ENCODE measurements at places on chromosomes 12 and 14.

- peak; percentile 70 for DNase-seq
These were observed 2.4 kb downstream of the ADCY4 start for GRCh38 chr14:24332268-24332993.

- DNase-seq, result no peak
These were observed 57.6 kb upstream of the STRN3 start for GRCh38 chr14:31083781-31084180.

- DNase-seq, result peak; percentile 40
These were observed 11.2 kb downstream of the BCL2L14 start for GRCh38 chr12:12081836-12082497.

GRCh38 chr12:4080213-4080612 is 193.3 kb upstream of the CCND2 start:
- no peak for DNase-seq

DNA sequence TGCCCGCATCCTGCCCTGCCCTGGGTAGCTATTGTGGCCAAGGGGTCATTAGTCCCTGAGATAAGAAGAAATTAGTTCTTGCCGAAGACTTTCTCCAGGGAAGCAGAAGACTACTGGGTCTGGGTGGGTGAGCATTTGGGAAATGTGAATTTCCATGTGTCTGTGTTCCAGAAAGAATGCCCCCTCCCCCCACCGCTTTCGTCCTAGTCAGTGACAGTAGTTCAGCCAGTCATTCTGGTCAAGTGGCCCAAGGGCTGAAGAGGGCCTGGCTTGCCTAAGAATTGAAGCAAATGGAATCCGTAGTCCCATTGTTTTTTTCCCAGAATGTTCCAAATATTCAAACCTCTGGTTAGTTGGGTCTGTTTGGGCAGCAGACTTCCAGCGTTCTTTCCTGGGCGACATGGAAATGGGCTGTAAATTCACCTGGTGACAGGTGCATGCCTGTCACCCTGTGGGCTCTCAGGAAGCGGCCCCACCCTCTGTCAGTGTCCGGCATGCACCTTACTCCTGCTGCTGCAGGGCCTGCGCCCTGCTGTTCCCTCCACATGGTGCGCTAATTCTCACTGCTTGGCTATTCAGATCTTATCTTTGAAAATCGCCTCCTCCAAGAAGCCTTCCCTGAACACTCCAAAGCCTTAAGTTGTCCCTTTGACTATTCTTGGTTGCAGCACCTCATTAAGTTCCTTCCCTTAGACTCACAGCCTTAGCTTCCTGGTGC is 1.4 kb upstream of the RFLNA start:
- DNase-seq, result no peak

- DNase-seq, result no peak
These were observed 48.8 kb downstream of the A2M start for GRCh38 chr12:9066755-9067423.

DNA sequence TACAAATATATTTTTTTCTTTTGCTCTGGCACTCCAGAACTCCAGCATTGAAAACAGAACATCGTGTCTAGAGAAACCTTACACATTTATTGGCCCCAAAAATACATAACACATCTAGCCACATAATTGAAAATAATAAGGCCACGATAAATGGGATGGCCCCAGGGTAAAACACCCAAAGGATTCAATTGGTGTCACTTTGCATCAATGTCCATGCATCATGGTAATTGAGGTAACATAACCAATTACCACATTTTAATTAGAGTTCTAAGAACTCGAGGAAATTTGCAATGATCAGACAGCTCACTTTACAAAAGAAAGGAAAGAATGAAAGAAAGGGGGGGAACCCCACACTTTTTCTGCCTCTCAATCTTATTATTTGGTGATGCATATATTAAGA is 151.8 kb upstream of the NPAS3 start:
- DNase-seq, result no peak

DNA sequence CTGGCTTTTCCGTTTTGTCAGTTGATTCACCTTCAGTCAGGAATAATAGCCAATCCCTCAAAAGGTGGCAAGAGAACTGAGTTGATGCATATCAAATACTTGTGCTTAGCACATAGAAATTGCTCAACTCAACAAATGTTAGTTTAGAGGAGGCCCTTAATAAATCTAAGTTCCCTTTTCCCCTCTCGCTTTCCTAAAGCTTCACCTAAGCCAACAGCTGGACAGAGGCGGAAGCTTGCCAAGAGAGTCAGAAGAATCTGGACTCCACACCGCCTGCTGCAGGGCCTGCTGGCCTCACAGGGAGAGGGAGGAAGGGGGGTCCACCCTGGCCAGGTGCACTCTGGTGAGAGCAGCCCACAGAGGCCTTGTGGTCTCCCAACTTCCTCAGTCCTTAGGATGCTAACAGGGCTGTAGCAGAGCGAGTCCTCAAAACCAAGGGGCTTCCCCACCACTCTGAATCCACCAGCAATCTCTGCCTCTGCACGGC is 213.1 kb downstream of the CHST11 start:
- DNase-seq, result peak; percentile 55

DNA sequence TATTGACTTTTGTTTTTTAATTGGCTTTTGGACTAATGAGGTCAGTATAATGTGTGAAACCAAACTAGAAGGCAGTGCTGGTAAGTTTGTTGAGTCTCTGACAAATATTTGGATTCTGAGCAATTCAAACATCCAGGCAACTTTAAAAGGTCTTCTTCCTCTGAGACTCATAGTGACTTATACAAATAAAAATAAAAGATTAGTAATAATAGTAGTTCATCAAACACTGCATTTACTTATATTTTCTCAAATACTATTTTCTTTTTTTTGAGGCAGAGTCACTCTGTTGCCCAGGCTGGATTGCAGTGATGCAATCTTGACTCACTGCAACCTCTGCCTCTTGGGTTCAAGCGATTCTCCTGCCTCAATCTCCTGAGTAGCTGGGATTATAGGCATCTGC is 337.9 kb downstream of the DAD1 start:
- DNase-seq, result no peak

- DNase-seq, result no peak
These were observed 458 bp downstream of the SSPN start for GRCh38 chr12:26195641-26196420.

- DNase-seq, result no peak
These were observed 391.8 kb downstream of the RAD51B start for GRCh38 chr14:68211421-68211820.

DNA sequence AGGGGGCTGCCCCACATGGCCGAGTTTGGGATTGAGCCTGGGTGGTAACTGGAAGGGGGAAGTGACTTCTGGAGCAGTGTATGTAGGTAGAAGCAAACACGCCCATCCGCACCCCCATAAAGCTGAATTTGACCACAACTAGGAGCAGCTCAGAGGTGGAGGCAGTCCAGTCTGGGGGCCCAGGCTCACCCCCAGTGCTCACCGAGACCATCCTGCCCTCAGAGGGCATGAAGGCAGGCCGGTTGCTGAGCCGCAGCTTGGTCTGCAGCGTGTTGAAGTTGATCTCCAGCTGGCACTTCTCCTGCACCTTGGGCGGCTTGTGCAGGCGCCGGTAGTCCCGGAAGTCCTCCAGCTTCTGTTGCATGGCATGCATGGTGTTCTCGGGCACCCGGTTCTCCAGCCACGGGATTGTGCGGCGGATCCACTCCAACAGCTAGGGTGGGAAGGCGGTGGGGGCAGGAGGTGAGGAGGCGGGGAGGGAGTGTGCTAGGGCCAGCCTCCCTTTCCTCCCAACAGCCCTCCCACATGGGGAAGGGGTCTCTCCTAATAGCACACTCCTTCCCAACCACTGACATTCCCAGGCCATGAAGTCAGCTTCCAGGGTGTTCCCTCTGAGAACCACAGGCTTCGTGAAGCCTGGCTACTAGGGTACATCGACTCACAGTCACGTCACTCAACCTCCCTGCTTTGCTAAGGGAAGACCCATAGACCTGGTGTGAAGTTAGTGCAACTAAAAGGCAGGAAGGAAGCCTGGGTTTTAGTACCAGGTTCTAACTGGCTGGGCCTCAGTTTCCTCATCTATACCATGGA is 87.0 kb downstream of the ACTN1 start:
- no peak for DNase-seq

GRCh38 chr12:105431537-105432100 is 101.1 kb downstream of the C12orf75 start:
- DNase-seq, result no peak

DNA sequence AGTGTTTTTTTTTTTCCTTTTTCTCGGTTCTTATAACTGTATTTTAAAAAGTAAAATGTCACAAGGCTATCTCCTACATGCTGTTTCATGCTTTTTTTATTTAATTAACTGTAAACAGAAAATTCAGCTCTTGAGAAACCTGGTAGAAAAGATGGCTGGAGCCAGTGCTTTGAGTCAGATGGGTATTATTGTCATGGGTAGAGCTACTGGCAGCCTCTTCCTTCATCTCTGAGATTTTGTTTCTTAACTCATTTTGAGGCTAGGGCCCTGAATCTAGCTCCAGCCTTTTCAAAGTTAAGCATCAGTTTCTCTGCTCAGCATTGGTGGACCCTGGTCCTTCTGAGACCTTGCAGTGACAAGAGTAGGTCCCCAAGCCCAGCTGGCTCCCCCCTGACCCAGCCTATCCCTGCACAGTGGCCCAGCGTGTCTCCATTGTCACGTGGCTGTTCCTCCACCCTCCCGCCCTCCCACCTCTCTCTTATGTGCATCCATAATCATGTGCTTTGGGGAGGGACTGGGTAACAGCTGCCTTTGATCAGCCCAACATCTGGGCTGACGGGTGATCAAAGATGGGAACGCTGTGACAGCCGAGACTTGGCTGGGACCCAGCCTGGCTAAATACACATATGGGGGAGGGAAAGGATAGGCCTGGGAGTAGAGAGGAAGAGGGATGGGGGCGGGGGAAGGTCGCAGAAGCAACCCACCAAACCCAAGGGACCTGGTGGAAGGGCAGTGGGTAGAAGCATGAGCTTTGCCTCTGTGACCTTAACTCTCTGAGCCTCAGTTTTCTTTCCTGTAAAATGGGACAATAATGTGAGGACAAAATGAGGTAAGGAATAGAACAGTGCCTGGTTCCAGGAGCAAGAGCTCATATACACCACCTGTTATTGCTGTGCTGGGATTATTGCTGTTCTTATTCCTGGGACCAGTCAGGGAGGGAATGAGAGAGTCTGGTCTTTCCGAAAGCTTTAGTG is 24.4 kb upstream of the RBM19 start:
- DNase-seq, result no peak

DNA sequence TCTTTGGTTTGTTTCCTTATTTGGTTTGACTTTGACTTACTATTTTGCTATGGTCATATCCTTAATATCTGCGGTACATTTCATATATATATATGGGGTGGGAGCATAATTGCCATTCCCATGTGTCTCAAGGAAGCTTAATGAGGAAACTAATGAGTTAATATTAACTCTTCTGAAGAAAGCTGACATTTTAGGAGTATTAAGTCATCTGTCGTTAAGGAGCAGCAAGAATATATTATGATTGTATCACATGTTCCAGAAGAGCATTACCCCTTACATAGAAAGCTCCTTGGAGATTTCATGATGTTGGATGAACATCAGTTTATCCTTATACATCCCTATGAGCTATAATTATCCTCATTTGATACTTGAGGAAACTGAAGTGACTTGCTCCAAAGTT is 15.6 kb downstream of the DYRK2 start:
- DNase-seq, result no peak

GRCh38 chr14:86796221-86797074 is 1196.5 kb downstream of the GALC start:
- no peak for DNase-seq

- no peak for DNase-seq
These were observed 108.1 kb downstream of the TTLL5 start for GRCh38 chr14:75769047-75769685.

DNA sequence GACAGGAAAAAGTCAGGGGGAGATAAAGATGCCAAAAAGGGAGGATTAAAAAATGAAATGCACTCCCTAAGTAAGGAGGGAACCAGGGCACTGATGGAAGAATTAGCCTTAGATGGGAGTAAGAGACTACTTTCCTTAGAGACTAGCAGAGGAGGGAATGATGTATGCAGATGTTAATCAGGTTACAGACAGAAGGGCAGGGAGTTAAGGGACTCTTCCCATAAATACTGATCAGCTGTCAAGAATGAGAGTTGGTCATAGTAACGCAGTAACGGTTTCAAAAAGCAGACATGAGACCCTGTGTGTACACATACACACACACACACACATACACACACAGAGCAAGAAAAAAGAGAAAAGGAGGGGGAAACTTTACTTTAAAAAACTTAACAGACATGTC is 93.4 kb downstream of the PHLDA1 start:
- DNase-seq, result no peak

- DNase-seq, result no peak
These were observed 52.3 kb downstream of the IPO8 start for GRCh38 chr12:30643366-30643765.

DNA sequence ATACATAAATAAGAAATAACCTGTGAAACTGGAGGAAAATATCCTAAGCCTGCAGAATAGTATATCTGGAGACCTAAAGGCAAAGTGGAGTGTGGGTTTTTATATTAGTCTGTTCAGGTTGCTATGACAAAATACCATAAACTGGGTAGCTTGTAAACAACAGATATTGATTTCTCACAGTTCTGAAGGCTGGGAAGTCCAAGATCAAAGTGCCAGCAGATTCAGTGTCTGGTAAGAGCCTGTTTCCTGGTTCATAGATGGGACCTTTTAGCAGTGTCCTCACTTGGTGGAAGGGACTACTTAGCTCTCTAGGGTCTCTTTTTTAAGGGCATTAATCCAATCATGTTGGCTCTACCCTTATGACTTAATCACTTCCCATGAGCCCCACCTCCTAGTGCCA is 25.4 kb upstream of the NEDD1 start:
- DNase-seq, result no peak

GRCh38 chr14:82766123-82766522 is 1232.5 kb upstream of the SEL1L start:
- DNase-seq, result no peak

GRCh38 chr14:42719391-42719790 is 1112.7 kb downstream of the LRFN5 start:
- no peak for DNase-seq

DNA sequence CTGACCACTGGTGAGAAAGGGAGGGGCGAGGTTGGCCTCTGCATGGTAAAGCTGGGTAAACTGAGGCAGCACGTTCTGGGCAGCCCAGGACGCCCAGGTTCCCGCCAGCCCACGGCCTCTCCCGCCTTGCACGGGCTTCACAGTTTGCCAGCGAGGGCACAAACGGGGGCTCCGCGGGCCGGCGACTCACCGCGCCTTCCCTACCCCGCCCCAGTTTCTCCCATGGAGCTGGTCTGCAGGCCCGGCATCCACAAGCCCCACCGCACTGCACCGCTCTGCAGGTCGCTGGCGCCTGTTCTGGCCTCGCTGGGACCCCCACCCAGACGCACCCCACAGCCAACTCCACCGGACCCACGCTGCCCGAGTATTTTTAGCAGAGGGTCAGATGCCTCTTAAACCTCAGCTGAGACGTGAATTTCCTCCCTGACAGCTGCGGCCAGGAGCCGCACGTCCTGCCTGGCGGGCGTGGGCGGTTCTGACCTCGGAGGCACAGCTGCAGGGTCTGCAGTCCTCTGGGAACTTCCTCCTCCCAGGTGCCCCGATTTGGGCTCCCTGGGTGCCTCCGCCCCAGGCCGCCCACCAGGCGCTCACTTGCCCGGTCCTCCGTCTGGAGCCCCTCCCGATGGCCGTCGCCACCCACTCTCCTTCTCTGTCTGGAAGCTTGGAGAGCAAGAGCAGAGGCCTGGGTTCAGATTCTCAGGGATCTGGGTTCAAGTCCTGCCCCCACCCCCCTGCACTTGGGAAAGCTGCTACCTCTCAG is 29.5 kb upstream of the INF2 start:
- DNase-seq, result no peak
